Activated CD4-positive, CD25-positive, alpha-beta regulatory T cell (primary cell): ENCODE measurements at places on chromosomes 7 and 10.

GRCh38 chr7:18459484-18460245, 35.9 kb upstream of the HDAC9 start:
- DNase-seq = no peak

- DNase-seq = no peak
These were observed 74.8 kb downstream of the CDK1 start for GRCh38 chr10:60853107-60853506.

DNA sequence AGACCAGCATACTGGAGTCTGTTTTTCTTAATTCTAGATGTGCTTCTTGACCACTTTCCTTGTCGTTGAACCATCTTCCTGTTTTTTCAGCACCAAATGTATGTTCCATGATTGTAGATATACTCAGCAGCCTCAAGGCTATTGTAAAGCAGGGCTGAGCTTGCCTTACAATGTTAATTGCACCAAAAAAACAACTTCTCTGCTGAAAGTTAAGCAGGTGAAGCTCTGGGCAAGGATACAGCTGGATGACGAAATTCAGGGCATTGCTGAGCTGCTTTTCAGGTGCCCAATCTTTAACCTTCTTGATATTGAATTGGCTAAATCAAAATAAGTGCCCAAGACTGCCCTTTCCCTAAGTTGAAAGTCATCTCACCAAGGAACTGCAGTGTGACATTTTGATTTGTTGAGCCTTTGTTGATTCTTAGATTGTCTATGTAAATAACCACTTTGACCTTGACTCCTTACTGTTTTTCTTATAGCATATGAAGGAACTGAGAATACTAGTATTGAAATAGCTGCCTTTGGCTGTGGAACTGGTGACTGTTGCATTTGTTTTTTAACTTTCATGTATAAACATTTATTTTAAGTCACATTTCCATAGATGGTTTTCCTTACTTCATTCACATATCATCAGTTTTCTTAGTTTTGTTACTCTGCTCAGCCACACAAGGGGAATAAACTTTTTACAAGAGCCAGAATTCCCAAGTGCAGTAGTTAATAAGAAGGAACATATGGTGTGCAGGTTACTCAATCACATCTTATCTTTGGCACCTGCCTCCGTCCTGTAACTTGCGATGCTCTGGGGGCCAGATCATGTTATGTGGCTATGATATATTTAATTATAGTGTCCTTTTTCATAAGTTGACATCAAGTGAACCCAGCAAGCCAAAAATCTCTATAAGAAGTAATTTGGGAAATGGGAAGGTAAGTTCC, 3.1 kb downstream of the AHCYL2 start:
- DNase-seq = no peak

DNA sequence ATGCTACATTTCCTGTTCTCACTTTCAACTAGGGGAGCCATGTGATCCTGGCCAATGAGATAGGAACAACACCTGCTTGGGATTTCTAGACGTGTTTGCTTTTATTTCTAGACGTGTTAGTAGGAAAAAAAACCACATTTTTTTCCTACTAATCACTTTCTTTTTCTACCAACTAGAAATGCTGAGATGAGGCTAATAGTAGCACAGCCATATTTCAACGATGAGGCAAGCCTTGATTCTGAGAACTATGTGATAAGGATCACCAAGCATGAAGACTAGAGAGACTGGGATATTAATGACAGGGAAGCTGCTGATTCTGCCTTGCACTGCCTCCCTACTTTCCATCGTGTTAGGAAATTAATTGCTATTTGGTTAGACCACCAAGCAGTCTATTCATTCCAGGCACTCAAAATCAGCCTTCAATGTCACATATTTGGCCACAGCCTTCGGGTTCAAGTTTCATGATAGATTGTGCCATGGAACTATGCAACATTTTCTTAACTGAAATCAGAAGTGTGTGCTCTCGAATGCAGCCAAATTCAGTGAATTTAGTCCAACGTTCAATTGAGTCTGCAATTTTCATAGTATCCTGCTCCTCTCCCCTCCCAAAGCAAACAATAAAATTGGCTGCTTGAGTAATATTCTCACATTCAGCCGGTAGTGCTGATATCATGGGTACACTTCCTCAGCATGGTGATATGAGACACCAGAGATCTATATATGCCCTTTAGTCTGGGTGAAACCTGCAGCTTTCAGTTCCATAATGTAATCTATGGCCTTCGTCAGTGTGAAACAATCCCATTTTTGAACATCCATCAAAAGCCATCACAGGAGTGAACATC, 98.1 kb downstream of the GPR37 start:
- DNase-seq = no peak

DNA sequence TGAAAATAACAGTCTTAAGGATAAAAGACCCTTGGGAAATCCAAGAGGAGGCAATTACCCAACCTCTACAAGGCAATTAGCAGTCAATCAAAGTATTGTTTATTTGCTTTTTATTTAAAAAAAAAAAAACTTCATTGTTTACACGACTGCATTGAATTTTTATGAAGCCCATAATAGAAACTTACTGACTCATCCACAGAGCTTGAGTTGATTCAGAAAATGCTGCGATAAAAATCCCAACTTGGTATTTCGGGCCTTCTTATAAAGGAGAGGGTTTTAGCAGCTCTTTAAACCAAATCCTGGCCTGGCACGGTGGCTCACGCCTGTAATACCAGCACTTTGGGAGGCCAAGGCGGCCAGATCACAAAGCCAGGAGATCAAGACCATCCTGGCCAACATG, 69.2 kb upstream of the PALS2 start:
- DNase-seq = no peak

GRCh38 chr7:42740408-42740807, 171.5 kb downstream of the C7orf25 start:
- no peak for DNase-seq

- no peak for DNase-seq
These were observed 125.2 kb downstream of the DOCK4 start for GRCh38 chr7:112080978-112081377.

DNA sequence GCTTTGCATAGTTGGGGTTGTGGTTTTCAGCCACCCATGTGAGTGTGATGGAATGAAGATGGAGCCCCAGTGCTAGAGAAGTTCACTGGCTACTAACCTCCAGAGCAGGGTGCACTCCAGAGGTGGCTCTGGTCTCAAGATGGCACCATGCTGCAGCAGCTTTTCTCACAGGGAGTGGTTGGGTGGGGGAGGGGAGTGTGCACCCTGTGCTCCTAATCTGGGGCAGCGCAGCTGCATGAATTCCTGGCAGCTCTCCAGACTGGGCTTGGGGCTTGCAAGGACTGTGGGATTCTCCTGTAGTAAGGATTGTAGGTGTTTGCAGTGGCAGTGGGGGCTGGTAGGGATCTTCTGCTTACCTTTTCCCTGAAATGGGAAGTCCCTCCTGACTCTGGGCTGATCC, 23.7 kb downstream of the PHTF2 start:
- DNase-seq = no peak
